ENCODE measurements at places on chromosomes 3 and 15. TPM values are rescaled to one million over a fixed set of nuclear protein-coding genes. Genes with fewer than 3 reads are reported as not detected.

DNA sequence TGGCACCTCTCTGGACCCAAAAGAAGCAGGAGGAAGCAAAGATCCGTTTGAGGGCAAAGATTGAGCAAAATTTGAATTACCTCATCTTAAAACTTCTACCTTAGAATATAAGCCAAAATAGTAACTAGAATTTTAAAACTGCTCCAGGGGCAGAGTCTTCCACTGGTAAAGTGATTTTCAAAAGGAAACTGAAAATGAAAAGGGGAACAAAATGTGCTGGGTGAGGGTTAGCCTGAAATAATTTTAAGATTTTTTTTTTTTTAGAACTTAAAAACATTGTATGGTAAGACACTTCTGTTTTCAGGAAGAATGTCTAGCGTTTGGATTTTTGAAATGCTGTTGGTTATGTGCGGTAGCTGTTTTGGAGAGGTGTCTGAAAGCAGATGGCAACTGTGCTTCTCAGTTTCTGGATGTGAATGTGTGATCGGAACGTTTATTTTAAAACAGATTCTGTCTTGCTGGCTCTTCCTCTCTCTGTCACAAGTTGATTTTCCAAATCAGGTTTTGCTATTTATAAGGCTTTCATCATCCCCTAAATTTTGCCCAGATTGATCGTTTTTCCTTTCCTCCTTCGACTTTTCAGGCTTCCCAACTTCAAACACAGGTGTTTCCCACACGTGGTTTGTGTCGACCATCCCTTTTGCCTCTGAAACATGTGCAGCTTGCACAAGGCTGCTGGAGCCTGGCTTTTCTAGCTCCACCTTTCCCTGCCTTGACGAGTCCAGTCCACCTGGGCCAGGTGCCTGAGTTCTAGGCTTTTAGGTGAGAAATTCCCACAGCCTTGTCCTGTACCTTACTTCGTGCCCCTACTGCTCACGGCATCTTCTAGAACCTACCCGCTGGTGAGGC, 3.3 kb downstream of the LRRK1 start:
- peaks cover 6% of the 10 kb centered on the region for H3K27me3 ChIP-seq
- DNase-seq, result no peak
- peaks cover 38% of the 10 kb centered on the region for H3K4me1 ChIP-seq
- no peak overlapping the region for H3K27ac ChIP-seq
- H3K4me3 ChIP-seq, result no peak overlapping the region

GRCh38 chr3:190585805-190586630, 72.1 kb downstream of the IL1RAP start:
- H3K4me3 ChIP-seq, result no peak overlapping the region
- H3K27ac ChIP-seq, result no peak overlapping the region
- H3K4me1 ChIP-seq, result no peaks in the 10 kb centered on the region
- no peak for DNase-seq
- no peaks in the 10 kb centered on the region for H3K27me3 ChIP-seq
- no peaks in the 10 kb centered on the region for H3K36me3 ChIP-seq

- no peaks in the 10 kb centered on the region for H3K27me3 ChIP-seq
- H3K4me1 ChIP-seq, result no peaks in the 10 kb centered on the region
- H3K36me3 ChIP-seq, result peaks cover 3% of the 10 kb centered on the region
- H3K4me3 ChIP-seq, result no peak overlapping the region
- no peak overlapping the region for H3K27ac ChIP-seq
These were observed 32.6 kb upstream of the SENP5 start for GRCh38 chr3:196835086-196835485.

DNA sequence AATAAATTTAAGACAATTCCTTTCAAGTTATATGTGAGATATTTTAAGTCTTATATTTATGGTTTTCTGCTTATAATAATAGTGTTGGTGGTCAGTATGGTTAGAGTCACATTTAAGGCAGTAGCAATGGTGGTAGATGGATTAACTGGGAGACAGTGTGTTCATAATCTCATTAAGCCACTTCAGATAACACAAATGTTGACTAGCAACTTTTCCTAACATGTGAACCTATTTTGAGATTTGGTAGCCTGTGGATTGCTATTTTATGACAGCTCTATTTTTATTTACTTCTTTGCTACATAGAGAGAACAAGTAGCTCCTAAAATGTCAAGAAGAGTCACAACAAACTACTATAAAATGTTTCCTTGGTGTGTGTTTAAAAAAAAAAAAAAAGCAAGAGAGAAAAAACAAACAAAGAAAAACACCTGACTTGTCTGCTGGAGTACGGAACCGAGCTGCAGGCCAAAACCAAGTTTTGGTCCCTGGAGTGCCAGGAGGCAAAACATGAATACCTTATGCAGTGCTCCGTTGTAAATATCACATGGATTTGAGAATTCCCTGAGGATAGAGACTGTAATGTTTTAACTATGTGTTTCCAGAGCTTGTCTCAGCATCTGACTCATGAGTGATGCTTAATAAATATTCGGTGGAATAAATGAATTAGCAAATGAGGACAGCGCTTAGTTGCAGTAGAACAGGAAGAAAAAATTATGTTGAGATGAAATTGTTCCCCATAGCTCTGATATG, 457.1 kb upstream of the ROBO2 start:
- no peaks in the 10 kb centered on the region for H3K36me3 ChIP-seq
- H3K27ac ChIP-seq, result no peak overlapping the region
- no peak overlapping the region for H3K4me3 ChIP-seq
- H3K27me3 ChIP-seq, result no peaks in the 10 kb centered on the region

DNA sequence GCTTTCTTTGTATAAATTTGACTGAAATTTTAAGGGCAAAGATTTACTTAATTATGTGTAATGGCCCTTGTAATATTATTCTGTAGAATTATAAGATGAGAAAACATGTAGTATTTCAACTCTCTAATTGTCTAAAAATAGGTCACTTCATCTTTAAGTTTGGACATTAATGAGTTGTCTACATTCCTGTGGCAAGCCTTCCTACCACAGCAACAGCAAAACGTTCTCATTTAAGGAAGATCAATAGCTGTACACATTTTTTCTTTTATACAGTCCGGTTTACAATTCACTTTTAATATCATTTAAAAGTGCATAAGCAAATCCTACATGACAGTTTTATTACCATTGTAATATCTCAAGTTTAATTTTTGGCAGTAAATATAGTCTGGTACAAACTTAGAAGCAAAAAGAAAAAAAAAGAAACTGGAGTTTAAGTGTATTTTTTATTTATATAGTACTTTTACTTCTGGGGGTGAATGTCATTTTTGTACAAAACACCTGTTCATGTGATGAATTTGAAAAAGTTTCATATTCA, 501.8 kb downstream of the ZPLD1 start:
- H3K36me3 ChIP-seq, result no peaks in the 10 kb centered on the region
- no peaks in the 10 kb centered on the region for H3K27me3 ChIP-seq
- no peak overlapping the region for H3K27ac ChIP-seq
- no peak overlapping the region for H3K4me3 ChIP-seq
- no peaks in the 10 kb centered on the region for H3K4me1 ChIP-seq

GRCh38 chr3:153339065-153339464, 177.0 kb downstream of the RAP2B start:
- no peak for DNase-seq
- peak overlapping the region; percentile 24 for H3K27ac ChIP-seq
- H3K27me3 ChIP-seq, result no peaks in the 10 kb centered on the region
- H3K4me1 ChIP-seq, result peaks cover 13% of the 10 kb centered on the region

DNA sequence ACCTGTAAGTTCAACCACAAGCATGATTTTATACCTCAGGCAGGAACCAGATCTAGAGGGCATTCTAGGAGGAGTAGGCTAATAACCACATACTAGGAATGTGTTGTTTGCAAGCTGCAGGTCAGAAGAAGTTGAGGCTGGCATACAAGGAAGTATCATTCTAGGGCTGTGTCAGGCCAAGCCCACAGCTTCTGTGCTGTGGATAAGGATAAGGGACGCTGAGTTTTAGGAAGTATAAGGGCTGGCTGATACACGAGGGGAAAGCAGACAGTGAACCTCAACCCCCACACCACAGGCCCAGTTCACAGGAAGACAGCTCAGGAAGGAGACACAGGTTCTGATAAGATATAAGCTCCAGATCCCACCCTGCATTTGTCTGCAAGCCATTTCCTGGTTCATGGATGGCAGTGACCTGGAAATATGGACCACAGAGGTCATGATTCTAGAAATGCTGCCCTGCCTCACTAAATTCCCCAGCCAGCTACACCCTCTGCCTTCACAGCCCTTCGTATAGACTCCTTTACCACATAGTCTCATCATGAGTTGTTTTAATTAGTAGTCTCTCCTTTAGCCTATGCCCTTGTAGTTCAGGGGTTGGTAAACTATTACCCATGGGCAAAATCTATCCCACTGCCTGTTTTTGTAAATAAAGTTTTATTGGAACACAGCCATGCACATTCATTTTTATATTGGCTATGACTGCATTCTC, 260.7 kb downstream of the OPA1 start:
- H3K36me3 ChIP-seq, result no peaks in the 10 kb centered on the region
- H3K27me3 ChIP-seq, result no peaks in the 10 kb centered on the region
- no peak overlapping the region for H3K4me3 ChIP-seq
- H3K4me1 ChIP-seq, result peaks cover 33% of the 10 kb centered on the region

GRCh38 chr3:99875581-99875928, 57.9 kb downstream of the CMSS1 start:
- H3K4me1 ChIP-seq, result peaks cover 17% of the 10 kb centered on the region
- DNase-seq, result no peak
- H3K27me3 ChIP-seq, result no peaks in the 10 kb centered on the region
- H3K27ac ChIP-seq, result peak overlapping the region; percentile 90
- H3K36me3 ChIP-seq, result no peaks in the 10 kb centered on the region
- H3K4me3 ChIP-seq, result peak overlapping the region; percentile 76

GRCh38 chr3:43996379-43997301, 245.0 kb upstream of the TOPAZ1 start:
- H3K4me3 ChIP-seq, result peak overlapping the region; percentile 35
- no peaks in the 10 kb centered on the region for H3K27me3 ChIP-seq
- no peaks in the 10 kb centered on the region for H3K36me3 ChIP-seq
- H3K4me1 ChIP-seq, result no peaks in the 10 kb centered on the region
- DNase-seq, result no peak

DNA sequence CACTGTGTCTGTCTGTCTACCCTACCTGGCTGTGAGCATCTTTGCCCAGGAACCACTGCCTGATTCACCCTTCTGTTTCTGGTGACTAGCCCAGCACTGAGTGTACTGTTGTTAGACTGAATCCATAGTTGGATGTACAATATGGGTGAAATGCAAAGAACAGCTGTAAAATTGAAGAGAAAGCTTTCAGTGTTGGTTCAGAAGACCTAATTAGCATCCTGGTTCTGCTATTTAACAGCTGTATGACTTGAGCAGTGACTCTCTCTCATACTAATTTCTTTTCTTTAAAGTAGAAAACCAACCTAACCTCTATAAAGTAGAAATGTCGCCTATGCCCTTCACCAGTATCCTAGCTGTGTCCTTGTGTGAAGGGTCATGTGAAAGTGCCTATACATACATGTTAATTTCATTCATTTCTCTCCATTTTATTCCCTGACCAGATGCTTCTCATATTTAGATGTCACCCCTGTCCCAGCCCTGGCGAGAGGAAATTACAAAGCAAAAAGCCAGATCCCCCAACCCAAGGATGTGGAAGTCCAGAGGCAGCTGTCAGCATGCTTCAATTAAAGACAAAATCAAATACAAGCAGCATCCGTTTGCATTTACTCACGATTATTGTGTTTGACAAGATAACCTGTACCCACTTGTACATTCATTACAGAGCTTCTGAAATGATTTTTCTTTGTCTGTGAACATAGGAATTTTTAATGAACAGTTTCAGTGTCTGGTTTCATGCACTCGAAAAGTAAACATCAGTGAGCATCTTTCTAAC, 305.7 kb upstream of the ICE2 start:
- no peaks in the 10 kb centered on the region for H3K36me3 ChIP-seq
- H3K27ac ChIP-seq, result no peak overlapping the region
- no peak overlapping the region for H3K4me3 ChIP-seq

DNA sequence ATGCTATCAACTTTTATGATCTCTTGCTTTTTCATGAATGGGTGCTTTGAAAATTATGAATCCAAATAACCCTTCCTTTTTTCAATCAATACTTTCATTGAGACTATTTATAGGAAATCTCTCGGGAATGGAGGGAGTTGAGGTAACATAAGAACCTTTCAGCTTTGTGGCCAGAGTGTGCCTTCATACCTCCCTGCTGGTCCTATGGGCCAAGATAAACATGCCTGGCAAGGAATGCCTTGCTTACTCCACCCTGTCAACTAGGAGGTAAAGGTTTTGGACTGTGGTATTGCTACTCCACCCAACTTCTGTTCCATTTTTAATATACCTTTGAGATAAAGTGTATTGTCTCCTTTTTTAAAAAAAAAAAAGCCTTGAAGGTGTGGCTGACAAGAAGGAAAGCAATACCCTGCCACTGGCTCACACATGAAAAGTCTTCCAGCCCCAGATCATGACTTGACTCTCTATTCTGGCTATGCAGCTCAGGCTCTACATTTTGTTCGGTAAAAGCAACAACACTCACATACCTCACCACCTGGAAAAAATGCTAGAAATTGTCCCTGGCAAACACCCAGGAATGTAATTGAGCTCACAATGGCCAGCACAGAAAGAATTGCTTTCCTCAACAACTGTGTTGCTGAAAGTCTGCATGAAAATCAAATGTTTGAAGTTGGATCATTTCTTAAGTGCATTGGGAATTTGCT, 35.8 kb downstream of the COL8A1 start:
- H3K27me3 ChIP-seq, result no peaks in the 10 kb centered on the region
- no peaks in the 10 kb centered on the region for H3K36me3 ChIP-seq
- no peak for DNase-seq
- peaks cover 26% of the 10 kb centered on the region for H3K4me1 ChIP-seq
- H3K4me3 ChIP-seq, result no peak overlapping the region

DNA sequence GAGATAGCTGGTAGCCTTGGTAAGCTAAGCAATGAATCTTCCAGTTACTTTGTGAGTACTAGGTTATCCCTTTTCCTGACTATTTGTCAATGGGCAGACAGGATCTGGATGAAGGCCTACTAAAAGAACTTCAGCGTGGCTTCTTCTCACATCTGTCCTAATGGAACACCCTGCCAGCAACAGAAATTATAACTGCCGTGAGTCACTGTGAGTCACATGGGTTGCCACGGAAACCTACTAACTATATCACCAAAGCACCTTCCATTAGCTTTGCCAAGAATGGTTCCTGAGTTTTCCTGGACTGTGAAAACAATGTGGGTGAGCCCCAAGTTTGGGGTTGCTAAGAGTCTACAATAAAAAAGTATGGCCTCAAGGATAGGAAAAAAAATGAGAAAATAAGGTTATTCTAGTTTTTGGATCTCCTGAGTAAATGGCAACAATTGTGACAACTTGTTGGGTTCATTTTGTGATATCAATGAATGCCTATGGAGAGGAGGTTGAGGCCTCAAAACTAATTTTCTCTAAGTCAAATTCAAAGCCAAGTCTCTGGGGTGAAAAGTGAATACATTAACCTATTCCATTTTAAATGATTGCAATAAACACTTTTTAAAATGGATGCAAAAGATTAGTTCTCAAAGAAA, 195.1 kb upstream of the ICE2 start:
- no peak overlapping the region for H3K4me3 ChIP-seq
- H3K4me1 ChIP-seq, result no peaks in the 10 kb centered on the region
- H3K27ac ChIP-seq, result no peak overlapping the region
- no peaks in the 10 kb centered on the region for H3K36me3 ChIP-seq

AP3B2 gene
- total RNA-seq, result 1.3 TPM

STAG1 gene
- total RNA-seq, result 48.6 TPM

AMOTL2 gene
- total RNA-seq, result 337 TPM

LRRC3B gene
- not detected for total RNA-seq

COLQ gene
- total RNA-seq, result 10.2 TPM

All from tibial nerve (tissue), 4 donors.